Tracheal epithelial cell (primary cell): ENCODE measurements at places on chromosomes 1 and 21. TPM values are rescaled to one million over a fixed set of nuclear protein-coding genes. Genes with fewer than 3 reads are reported as not detected.

CYP4A22 gene
- total RNA-seq = not detected in 2 replicates

ANGPTL1 gene
- total RNA-seq = not detected in 2 replicates

GBP2 gene
- total RNA-seq = 1.3 and 22.7 TPM in 2 replicates

LBR gene
- 24.3 and 31.8 TPM in 2 replicates for total RNA-seq

SEC22B gene
- 13.0 and 19.3 TPM in 2 replicates for total RNA-seq
